Kidney (tissue), 22 donors: ENCODE measurements at places on chromosomes 12 and 14. TPM values are rescaled to one million over a fixed set of nuclear protein-coding genes. Genes with fewer than 3 reads are reported as not detected.
A peak's percentile ranks its signal among the peaks of the same experiment; 100 is the strongest.

GRCh38 chr14:105646175-105646574 is 119.8 kb downstream of the TMEM121 start:
- H3K27ac ChIP-seq, result no peak overlapping the region
- no peaks in the 10 kb centered on the region for H3K27me3 ChIP-seq
- H3K4me3 ChIP-seq, result no peak overlapping the region
- H3K4me1 ChIP-seq, result no peaks in the 10 kb centered on the region
- DNase-seq, result no peak

DNA sequence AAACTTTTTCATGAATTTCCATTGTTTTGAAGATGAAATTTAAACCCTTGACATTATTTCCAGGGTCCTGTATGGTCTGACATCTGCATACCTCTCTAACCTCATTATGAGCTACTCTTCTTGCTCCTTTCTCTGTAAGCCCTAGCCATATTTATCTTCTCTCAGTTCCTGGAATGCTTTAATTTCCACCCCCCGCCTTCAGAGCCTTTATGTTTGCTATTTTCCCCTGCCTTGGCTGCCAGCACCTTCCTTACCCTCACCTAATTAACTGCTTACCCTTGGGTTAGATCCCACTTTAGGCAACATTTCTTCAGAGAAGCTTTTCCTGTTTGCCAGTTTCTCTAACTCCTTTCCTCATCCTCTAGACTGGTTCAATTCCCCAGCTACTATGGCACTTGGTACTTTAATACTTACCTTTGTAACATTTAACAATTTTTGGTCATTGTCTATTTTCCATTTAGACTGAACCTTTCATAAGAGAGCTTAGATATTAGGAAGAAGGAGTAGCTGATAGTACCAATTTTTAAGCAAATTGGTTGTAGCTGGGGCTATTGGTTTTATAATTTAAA is 6.0 kb downstream of the STYX start:
- peaks cover 6% of the 10 kb centered on the region for H3K4me1 ChIP-seq
- H3K27ac ChIP-seq, result no peak overlapping the region
- no peak overlapping the region for H3K4me3 ChIP-seq
- no peaks in the 10 kb centered on the region for H3K36me3 ChIP-seq
- no peak for DNase-seq

GRCh38 chr12:46517579-46517962 is 145.0 kb upstream of the SLC38A2 start:
- no peaks in the 10 kb centered on the region for H3K36me3 ChIP-seq
- no peak for DNase-seq
- H3K27me3 ChIP-seq, result no peaks in the 10 kb centered on the region
- no peak overlapping the region for H3K27ac ChIP-seq
- no peak overlapping the region for H3K4me3 ChIP-seq

GRCh38 chr12:57216014-57216911 is at the start of gene NXPH4:
Gene NXPH4, plus strand, starts transcription at chr12:57216794. Its CDS starts 176 bp downstream, at chr12:57216970.
- DNase-seq, result no peak
- no peaks in the 10 kb centered on the region for H3K4me1 ChIP-seq
- H3K27ac ChIP-seq, result no peak within 1 kb of the TSS

DNA sequence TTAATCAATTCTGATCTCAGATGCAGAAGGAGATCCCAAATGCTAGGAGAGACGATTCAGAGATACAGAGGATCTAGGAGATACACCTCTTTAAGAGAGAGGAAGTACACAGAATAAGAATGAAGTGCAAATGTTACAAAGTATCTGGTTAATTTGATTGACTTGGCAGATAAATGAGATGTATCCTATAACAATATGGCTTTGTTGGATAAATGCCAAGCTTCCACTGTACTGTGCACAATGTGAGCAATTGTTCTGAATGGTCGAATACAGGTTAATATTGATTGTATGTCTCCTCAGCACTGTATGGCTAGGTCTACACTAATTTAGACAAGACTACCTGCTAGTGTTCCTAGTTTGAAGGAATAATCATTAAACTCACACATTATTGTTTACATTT is 119.6 kb upstream of the PTPRB start:
- H3K27me3 ChIP-seq, result no peaks in the 10 kb centered on the region
- H3K4me3 ChIP-seq, result no peak overlapping the region
- no peaks in the 10 kb centered on the region for H3K4me1 ChIP-seq
- no peaks in the 10 kb centered on the region for H3K36me3 ChIP-seq

- H3K36me3 ChIP-seq, result no peaks in the 10 kb centered on the region
- peaks cover 2% of the 10 kb centered on the region for H3K4me1 ChIP-seq
- DNase-seq, result no peak
- no peak overlapping the region for H3K27ac ChIP-seq
- no peak overlapping the region for H3K4me3 ChIP-seq
These were observed 4.8 kb downstream of the ASCL4 start for GRCh38 chr12:107779077-107779831.

- H3K36me3 ChIP-seq, result no peaks in the 10 kb centered on the region
- DNase-seq, result no peak
- H3K4me1 ChIP-seq, result no peaks in the 10 kb centered on the region
- H3K27me3 ChIP-seq, result no peaks in the 10 kb centered on the region
- no peak overlapping the region for H3K27ac ChIP-seq
These were observed 68.9 kb upstream of the NCOR2 start for GRCh38 chr12:124636138-124636978.

DNA sequence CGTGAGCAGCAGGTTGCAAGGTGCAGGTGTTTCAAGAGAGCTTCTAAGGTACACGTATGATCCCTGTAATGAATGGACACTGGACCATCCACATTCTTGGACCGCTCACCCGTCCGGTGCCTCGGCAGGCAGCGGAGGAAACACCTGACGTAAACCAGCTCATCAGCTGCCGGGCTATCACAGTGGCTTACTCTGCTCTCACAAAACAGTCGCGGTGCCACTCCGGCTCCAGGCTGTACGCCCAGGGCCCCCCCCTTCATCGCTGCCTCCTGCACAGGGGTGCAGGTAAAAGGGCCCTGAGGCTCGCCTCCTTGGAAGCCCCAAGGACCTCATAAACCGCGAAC is 436 bp downstream of the VPS33A start:
- peaks cover 3% of the 10 kb centered on the region for H3K36me3 ChIP-seq
- H3K27me3 ChIP-seq, result no peaks in the 10 kb centered on the region
- peak overlapping the region; percentile 86 for H3K27ac ChIP-seq
- H3K4me3 ChIP-seq, result peak overlapping the region; percentile 94
- H3K4me1 ChIP-seq, result peaks cover 10% of the 10 kb centered on the region

- H3K27ac ChIP-seq, result no peak overlapping the region
These were observed 836.7 kb upstream of the FOXG1 start for GRCh38 chr14:27929797-27930347.

DNA sequence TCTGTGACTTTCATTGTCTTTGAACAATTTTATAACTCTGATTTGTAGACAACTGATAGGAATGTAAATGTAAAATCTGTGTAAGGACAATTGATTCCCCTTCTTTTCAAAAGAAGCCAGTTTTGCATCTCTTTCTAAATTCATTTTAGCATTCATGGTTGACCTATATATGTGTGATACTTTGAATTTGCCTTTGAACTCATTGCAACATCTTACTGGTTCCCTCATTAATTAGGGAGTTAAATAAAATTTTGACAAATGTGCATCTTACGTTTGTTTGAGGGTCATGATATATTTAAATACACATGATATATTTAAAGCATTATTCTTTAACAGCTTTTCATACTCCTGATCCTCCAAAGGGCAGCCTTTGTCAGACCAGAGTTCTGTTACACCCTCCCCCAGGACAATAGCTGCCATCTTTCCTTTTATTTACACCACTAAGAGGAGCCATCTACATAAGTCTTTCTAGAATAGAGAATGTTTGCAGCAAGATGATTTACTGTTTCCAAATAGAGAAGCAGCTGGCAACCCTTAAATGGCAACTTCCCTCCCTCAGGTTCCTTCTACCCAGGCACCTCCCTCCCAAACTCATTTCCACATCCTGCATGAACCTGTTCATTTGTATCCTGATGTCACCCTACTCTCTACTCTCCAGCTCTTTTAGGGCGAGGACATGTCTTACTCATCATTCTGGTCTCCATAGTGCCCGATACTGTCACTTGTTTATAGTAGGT is 40.2 kb upstream of the APPL2 start:
- H3K4me3 ChIP-seq, result no peak overlapping the region
- H3K27ac ChIP-seq, result no peak overlapping the region
- no peak for DNase-seq
- no peaks in the 10 kb centered on the region for H3K27me3 ChIP-seq

- H3K36me3 ChIP-seq, result no peaks in the 10 kb centered on the region
- H3K27me3 ChIP-seq, result no peaks in the 10 kb centered on the region
- no peaks in the 10 kb centered on the region for H3K4me1 ChIP-seq
- no peak overlapping the region for H3K27ac ChIP-seq
These were observed 1472.8 kb downstream of the AACS start for GRCh38 chr12:126537961-126538530.

- DNase-seq, result no peak
- no peaks in the 10 kb centered on the region for H3K4me1 ChIP-seq
- no peaks in the 10 kb centered on the region for H3K27me3 ChIP-seq
- no peak overlapping the region for H3K4me3 ChIP-seq
- no peaks in the 10 kb centered on the region for H3K36me3 ChIP-seq
These were observed 14.2 kb upstream of the CNIH1 start for GRCh38 chr14:54455363-54455762.

GRCh38 chr14:75518625-75519024 is 3.6 kb upstream of the BATF start:
- no peak overlapping the region for H3K4me3 ChIP-seq
- no peaks in the 10 kb centered on the region for H3K4me1 ChIP-seq
- H3K27ac ChIP-seq, result no peak overlapping the region
- no peak for DNase-seq
- no peaks in the 10 kb centered on the region for H3K36me3 ChIP-seq

DNA sequence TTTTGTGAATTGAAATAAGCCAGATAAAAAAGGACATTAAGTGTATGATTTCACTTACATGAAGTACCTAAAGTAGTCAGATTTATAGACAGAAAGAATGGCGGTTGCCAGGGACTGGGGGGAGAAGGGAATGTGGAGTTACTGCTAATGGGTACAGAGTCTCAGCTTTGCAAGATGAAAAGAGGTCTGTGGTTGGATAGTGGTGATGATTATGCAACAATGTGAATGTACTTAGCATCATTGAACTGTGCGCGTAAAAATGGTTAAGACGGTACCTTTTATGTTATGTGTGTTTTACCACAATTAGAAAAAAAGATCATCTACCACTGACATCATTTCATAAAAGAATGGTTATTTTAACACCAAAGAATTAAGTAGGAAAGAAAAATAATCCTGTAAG is 35.9 kb downstream of the RNFT2 start:
- H3K4me3 ChIP-seq, result no peak overlapping the region
- H3K4me1 ChIP-seq, result no peaks in the 10 kb centered on the region
- no peaks in the 10 kb centered on the region for H3K27me3 ChIP-seq
- no peak overlapping the region for H3K27ac ChIP-seq

DNA sequence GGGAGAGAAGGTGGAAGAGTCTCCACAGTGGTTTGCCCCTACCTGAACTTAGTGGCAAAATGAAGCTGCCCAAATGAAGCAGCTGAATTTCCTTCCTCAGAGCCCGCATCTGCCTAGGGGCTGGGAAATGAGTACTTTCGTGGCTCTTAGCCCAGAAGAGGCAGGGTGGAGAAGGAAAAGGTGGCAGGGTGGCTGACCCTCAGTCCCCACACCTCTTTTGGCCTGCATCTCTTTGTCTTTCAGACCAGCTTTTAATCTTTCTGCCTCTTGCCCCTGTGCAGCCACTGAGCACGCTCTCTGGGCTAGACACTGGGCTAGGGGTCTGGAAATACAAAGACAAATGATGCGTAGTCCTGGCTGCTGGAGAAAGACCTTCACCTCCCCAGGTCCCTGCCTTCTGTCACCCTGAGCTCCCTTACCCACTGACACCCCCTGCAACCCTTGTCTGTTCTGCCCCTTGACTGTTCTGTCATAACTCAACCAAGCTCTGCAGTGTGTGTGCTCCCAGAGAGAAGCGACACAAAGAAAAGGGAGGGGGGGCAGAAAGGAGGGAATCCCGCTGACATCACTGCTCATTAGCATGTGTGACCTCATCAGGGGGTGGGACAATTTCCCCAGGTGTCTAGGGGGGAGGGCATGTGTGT is 371 bp upstream of the REM2 start:
- peak; percentile 93 for DNase-seq
- H3K27ac ChIP-seq, result no peak overlapping the region
- no peaks in the 10 kb centered on the region for H3K27me3 ChIP-seq
- H3K36me3 ChIP-seq, result peaks cover 11% of the 10 kb centered on the region
- H3K4me3 ChIP-seq, result no peak overlapping the region

DNA sequence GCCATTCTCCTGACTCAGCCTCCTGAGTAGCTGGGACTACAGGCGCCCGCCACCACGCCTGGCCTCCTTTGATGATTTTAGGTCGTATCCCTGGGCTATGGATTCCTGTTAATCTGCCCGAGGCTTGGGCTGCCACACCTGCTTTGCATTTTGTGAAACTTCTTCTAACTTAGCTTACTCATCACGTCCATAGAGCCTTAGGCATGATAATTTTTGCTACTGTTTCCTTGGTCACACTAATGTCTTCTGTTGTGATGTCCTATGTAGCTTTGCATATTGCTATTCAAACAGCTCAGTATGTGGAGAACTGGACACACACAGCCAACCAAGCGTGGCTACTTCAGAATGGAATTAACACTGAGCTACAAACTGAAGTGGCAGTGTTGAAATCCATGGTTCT is 47.5 kb upstream of the DDX11 start:
- H3K36me3 ChIP-seq, result no peaks in the 10 kb centered on the region
- no peaks in the 10 kb centered on the region for H3K4me1 ChIP-seq
- DNase-seq, result no peak
- H3K27ac ChIP-seq, result no peak overlapping the region
- H3K27me3 ChIP-seq, result no peaks in the 10 kb centered on the region
- no peak overlapping the region for H3K4me3 ChIP-seq

- H3K4me3 ChIP-seq, result no peak overlapping the region
- no peaks in the 10 kb centered on the region for H3K36me3 ChIP-seq
- no peaks in the 10 kb centered on the region for H3K4me1 ChIP-seq
- no peaks in the 10 kb centered on the region for H3K27me3 ChIP-seq
These were observed 162.0 kb upstream of the LMNTD1 start for GRCh38 chr12:25715102-25715501.

- no peaks in the 10 kb centered on the region for H3K4me1 ChIP-seq
- no peak overlapping the region for H3K27ac ChIP-seq
- H3K36me3 ChIP-seq, result no peaks in the 10 kb centered on the region
- H3K4me3 ChIP-seq, result no peak overlapping the region
- DNase-seq, result no peak
These were observed 152.3 kb downstream of the RAD51B start for GRCh38 chr14:67971627-67972625.

The POP5 gene
- 50.0 TPM for total RNA-seq

The MORN3 gene
- 1.9 TPM for total RNA-seq

The MYL6B gene
- 48.2 TPM for total RNA-seq

The TAS2R9 gene
- not detected for total RNA-seq

The AHNAK2 gene
- total RNA-seq, result 72.0 TPM

The DIP2B gene
- 23.3 TPM for total RNA-seq
